Cerebellum (tissue), 4 donors: ENCODE measurements at places on chromosomes 13 and 19. TPM values are rescaled to one million over a fixed set of nuclear protein-coding genes. Genes with fewer than 3 reads are reported as not detected.

DNA sequence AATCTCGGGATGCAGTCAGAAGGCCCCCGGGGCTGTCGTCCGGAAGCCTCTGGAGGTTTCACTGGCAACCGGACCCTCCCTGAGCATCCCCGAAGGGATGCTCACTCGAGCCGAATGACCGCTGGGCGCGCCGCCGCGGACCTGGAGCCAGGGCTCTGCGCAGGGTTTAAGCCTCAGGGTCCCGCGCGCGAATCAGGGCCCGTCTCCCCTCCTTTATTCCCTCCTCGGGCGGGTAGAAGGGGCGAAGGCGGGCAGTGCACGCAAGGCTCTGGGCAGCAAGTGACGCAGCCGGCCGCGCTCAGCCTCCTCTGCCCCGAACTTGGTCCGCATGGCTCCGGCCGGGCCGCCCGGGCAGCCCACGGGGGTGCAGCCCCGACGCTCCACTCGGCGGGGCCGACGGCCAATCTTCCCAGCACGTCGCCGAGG lies 572 bp downstream of the SHISA2 start:
- DNase-seq = no peak

- no peak for DNase-seq
Observed at GRCh38 chr19:10885201-10886169, 14.1 kb downstream of the CARM1 start.

DNA sequence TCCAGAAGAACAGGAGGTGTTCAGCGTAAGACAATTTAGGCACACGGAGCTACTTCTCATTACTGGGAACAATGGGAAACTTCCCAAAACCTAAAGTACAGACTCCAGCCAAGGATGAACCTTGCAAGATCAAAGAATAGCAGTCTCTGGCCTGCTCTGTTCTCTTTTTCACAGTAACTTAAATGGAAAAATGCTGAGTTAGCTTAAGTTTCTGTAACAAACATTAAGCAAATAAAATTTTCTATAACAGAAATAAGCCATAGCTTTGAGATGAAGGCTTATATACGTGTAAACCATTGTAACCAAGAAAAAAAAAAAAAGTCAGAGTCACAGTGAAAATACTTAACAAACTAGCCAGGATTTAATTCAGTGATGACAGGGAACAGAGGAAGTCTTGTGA lies 18.2 kb upstream of the ZNF460 start:
- DNase-seq = no peak

- DNase-seq = no peak
Observed at GRCh38 chr13:48741377-48741776, 87.6 kb downstream of the CYSLTR2 start.

Gene CBLC
- 0.82 TPM for total RNA-seq

Gene GARIN5B
- not detected for total RNA-seq

DNA sequence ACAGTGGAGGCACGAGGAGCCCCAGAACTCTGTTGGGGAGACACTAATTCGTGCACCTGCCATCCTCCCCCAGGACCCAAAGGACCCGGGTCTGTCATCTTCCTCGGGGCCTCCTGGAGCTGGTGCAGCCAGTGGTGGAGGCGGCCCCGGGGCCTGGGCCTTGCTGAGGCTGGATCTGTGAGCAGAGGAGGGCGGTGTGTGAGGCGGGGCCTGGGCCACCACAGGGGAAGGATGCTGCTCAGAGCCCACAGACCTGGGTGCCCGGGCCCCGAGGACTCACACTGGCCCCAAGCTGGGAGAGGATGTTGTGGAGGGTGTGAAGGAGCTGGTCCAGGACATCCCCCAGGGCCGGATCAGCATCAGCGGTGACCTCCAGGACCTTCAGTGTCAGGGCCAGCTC lies 8.3 kb downstream of the IFNL3 start:
- no peak for DNase-seq

DNA sequence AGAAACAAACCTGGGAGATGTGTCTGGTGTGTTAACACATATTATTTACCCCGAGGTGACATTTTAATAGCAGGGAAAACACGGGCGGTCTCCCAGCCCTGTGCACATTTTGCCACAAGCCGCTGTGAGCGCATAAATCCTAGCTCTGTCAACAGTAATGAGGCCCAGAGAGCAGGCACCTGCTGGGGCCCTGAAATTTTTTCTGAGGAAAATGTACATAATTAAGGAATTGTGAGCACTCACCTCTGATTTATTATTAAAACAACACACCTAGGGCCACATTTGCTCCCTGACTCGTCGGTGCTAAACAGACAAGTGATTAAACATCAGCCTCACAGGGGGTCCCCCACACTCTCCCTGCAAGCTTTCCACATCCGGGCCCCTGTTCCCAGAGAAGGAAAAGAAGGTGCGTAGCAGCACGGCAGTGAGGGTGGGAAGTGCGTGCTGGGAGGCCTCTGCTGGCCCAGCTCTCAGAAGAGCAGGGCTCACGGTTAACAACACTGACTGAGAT lies 616.3 kb downstream of the UQCRFS1 start:
- DNase-seq = no peak

GRCh38 chr19:51123802-51124201 lies 904 bp upstream of the SIGLEC9 start:
- DNase-seq = no peak

- peak; percentile 81 for DNase-seq
Observed at GRCh38 chr13:39263531-39263930, 225.3 kb downstream of the NHLRC3 start.

- DNase-seq = no peak
Observed at GRCh38 chr13:43346427-43346826, 323.0 kb downstream of the DNAJC15 start.

- no peak for DNase-seq
Observed at GRCh38 chr19:58304748-58305064, 471 bp upstream of the ERVK3-1 start.

- no peak for DNase-seq
Observed at GRCh38 chr13:73684286-73684685, 449.9 kb downstream of the KLF12 start.

Gene NANOS3
- 2.9 TPM for total RNA-seq

- no peak for DNase-seq
Observed at GRCh38 chr19:41274802-41275201, 10.6 kb downstream of the HNRNPUL1 start.

Gene ERICH4
- not detected for total RNA-seq

DNA sequence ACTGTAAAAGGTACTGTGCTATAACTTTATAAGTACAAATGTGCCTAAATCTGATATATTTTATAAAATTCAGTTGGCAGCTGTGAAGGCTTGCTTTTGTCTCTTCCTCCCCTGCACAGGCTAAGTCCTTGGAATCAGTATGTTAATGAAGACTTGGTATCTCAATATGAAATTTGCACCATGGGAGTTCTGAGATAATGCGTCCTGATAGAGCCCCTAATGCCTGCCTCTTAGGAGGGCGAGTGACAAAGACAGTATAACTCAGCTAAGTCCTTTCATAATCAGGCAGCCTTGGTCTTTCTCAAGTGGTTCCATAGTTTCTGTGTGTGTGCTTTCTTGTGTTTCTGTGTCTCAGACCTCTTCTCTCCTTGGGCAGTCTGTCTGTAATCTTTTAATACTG lies 14.7 kb downstream of the LRCH1 start:
- DNase-seq = no peak

Gene ZNF723
- total RNA-seq = not detected

GRCh38 chr13:112177450-112178288 lies 110.7 kb downstream of the SOX1 start:
- DNase-seq = no peak

Gene ZBTB45
- 7.5 TPM for total RNA-seq
